ENCODE measurements at places on chromosomes 5 and 9.

GRCh38 chr5:169970911-169971765, 9.2 kb downstream of the INSYN2B start:
- no peak for DNase-seq

GRCh38 chr5:76386360-76386759, 16.7 kb upstream of the IQGAP2 start:
- DNase-seq: no peak

- DNase-seq: no peak
Observed at GRCh38 chr5:152942633-152943336, 537.7 kb upstream of the NMUR2 start.

GRCh38 chr5:135236908-135237747, 161.9 kb downstream of the MACROH2A1 start:
- no peak for DNase-seq

DNA sequence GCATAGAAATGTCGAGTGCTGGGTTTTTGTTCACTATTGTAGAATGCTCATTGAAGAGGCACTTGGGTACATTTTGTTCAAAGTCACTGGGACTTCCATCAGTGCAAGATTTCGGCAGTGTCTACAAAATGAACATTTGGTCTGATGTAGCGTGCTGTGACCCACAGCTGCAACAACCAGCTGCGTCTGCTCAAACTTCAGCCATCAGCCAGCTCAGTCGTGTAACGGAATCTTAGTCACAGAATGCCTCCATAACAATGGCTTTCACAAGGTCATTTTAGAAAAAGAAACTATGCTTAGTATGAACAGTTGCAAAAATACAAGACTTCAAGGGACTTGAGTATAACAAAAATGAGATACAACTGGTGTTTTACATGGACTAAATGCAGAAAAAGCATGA, 828.1 kb upstream of the GRAMD2B start:
- DNase-seq: no peak

DNA sequence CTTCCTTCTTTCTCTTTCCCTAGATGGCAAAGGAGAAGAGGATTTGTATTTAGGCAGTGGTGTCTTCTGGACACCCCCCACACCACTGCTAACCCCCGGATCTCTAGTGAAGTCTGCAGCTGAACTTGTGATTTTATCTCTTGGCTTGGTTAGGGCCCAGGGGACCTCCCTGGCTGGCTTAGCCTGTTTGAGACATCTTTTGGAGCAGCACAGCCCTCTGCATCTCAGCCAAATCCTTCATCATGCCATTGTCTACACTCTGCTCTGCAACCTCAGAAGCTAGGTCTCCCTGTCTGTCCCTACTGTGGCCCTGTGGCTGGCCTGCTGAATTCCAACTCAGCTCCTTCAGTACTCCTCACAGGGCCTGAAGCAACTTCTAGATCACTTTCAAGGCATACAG, 81.7 kb downstream of the MUSK start:
- DNase-seq: no peak

DNA sequence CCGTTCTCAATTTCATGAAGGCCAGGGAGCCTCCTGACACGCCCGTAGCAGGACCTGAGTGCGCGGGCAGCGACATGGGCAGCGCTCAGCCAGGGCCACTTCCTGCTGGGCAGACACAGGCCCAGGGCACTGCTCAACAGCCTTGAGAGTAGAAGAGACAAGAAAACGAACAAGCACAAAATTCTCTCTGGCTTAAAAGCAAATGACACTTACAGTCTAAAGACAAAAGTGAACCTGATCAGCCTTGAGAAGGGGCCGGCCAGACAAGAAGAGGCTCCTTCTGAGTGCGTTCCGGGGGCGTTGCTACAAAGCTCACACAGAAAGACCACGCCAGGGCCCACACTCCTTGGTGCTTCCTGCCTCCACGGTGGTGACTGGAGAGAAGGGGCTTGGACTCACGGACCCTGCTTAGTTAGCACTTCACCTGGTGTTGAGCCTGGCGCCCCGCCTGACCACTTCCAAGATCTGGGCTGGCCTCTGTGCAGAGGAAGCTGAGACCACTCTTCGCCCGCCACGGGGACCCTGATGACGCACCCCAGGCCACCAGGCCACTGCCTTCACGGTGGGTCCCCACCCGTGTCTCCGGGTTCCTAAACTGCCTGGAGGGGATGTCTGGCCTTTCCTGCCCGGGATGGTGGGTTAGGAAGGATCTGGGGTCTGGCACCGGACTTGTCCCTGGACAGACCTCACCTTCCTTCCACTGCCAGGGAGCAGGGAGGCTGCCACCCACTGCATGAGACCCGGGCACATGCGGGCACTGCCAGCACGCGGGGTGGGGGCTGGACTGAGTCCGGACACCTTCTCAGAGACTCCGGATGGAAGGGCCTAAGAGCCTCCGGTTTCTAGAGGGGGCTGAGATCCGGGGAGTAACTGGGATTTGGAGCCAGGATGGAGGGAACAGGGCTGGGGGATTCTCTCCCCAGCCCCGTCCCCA, 1.3 kb downstream of the SLC12A7 start:
- DNase-seq: no peak

DNA sequence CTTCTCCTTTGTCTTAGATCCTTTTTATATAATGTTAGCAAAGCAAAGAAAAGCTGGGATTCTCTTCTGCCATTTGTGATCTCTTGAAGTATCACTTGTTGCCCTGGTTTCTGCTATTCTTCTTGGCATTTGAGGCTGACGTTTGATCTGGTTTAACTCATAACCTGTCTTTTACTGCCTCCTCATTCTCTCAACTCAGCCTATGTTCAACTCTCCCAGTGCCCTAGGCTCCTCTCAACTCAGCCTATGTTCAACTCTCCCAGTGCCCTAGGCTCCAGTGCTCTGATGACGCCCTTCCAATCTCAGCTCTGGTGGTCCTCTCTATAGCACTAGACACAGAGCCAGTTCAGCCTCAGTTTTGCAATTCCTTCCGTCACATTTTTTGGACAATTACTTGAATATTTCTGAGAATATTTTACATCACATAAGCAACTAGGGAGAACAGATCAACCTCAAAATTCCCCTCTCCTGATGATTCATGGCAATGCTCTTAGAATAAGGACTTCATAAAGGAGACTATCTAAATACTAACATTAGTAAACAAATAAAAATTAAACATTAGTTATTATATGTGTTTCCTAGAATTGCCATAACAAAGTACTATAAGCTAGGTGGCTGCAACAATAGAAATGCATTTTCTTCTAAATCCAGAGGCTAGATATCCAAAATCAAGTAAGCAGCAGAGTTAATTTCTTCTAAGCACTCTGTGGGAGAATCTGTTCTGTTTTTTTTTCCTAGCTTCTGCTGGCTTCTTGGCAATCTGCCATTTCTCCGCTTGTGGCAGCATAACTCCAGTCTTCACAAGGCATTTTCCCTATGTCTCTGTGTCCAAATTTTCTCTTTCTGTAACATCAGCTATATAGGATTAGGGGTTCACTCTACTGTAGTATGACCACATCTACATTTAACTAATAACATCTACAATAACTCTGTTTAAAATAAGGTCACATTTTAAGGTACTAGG, 662.1 kb upstream of the FTMT start:
- no peak for DNase-seq

- DNase-seq: no peak
Observed at GRCh38 chr9:37944266-37944650, 40.3 kb upstream of the SLC25A51 start.

DNA sequence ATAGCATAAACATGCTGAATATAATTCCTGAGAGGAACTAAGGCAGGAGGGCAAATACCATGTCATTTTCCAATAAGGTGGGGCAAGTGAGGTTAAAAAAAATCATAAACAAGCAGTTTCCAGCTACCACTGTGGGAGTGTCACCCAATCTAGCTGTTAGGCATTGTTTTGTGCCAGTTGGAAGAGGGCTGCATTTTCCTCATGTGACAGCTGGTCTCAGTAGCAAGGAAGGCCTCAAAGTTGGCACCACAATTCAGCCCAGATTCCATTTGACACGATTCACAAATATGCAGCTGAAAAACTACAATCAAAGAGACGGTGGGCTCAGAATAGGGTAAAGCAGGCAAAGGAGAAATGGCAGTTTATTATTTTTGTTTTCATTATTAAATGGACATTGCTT, 636.1 kb downstream of the KIF4B start:
- no peak for DNase-seq

DNA sequence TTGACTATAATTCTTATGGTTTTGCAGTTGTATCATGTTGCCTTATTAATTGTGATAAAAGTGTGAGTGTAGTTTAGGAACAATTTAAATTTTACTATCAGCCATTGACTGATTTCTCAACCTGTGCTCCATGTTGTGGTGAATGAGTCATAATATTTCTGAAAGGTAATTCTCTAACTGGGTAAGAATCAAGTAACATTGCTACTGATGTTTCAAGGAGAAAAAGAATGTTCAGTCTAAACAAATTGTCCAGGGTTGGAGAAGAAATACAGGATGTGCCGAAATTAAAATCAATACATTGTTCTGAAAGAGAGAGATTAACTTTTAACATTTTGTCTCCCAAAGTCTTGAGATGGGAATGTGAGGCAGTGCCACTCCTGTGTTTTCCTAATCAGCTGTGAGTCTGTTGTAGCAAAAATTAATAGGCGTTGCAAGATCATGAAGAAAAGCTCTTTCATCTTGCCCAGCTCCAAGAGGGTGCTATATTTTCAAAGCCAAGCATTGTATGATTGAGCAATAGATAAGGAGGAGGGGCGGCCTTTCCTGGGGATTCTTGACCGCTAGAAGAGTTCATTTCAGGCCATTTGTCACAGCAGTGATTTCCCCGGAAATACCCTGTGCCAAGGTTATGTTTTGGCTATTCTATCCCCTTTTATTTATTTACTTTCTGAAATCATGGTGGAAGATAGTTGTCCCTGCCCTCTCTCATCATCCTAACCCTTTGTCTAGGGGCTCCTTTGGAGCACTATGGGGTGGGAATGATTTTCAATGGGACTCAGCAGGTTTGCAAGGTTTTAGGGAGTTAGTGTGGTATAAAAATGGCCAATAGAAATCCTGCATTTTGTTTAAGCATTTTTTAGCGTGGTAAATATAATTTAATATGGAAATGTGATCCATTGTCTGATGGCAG, 151.6 kb downstream of the FOCAD start:
- DNase-seq: no peak

- no peak for DNase-seq
Observed at GRCh38 chr5:157335534-157336422, 69.9 kb downstream of the CYFIP2 start.

- DNase-seq: no peak
Observed at GRCh38 chr5:93296338-93296737, 284.7 kb downstream of the NR2F1-AS1 start.

DNA sequence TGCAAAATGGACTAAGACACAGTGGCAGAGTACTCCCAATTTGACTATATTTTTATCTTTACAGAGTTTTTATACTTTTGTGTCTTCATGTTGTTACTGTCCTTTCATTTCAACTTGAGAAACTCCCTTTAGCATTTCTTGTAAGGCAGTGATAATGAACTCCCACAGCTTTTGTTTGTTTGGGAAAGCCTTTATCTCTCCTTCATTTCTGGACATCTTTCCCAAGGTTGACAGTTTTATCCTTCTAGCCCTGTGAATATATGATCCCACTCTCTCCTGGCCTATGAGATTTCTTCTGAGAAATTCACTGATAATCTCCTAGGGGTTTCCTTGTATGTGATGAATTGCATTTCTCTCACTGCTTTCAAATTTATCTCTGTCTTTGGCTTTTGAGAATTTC, 9.2 kb upstream of the SARDH start:
- no peak for DNase-seq

DNA sequence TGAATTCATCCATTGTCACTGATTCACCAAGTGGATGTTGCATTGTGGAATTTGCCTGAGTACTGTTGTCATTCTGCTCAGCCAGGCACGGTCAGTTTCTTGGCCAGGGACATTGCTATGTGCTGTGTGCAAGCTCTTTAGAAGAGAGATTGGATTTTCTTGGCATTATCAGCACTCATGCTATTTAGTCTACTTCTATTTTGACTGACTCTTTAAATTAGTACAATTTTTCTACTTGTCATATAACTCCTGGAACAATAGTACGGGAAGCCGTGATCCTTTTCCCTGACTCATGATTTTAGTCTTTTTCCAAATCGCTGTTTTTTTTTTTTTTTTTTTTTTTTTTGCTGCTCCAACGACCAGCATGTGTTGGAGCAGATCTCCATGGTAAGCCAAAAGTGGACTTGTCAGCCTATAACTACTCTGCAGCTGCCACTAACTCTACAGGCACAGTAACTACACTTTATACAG, 129.7 kb downstream of the CDC42SE2 start:
- DNase-seq: no peak

DNA sequence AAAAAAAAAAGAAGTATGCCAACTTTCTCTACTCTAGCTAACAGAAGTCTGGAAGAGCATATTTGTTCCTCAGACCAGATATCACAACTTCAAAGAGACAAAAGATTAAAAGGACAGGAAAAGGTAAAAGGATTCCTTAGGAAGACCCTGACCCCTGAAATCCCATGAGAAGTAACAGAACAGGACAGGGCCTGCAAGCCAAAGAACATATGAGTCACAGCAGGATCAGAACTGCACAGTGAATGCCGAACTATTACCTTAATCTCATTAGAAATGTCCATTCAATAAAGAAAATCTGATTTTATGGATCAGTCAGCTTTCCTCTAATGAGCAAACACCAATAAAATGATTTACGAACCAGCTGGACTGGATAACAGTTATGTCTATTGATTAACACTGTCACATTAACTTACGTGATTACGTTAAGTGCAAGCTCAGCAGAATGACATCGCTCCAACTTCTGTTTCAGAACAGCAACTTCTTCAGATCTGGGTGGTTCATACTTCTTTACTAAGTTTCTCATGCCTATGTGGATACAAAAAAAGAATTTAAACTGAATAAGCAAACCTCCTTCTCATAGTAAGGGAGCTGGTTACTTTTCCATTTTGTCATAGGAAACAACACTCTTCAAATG, 13.6 kb downstream of the CCNH start:
- DNase-seq: no peak

DNA sequence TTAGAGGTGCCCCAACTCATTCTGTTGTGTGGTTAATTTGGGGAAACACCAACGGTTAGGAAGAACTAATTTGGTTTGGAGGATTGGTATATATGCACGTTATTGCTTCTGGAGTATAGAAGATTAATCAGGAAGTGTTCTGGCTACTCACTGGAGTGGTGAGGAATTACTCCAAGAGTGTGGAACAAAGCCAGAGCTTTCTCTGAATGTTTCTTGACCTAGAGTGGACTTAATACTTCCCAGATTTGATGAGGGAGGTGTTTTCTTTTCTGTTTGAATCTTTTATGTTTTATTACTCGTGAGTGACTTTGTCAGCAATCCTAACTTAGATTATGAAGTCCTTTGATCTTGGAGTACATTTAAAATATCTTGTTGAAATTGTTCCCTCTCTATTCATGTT, 163.7 kb downstream of the MAN2A1 start:
- no peak for DNase-seq

DNA sequence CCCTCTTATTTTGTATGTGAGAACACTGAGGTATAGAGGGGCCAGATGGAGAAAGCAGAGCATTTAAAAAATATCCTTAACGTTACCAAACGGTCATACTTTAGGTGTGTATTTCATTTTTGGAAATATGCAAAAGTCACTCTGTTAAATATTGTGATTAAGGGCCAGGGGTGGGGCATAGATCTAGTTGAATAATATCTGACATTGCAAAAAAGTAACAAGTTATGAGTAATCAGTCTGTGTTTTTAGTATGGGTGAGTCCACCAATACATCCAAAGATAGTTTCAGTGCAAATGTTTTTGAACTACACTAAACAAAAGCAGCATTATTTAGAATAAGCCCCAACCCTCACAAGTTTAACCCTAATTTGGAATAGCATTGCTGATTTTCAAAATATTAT, 45.3 kb upstream of the CCDC112 start:
- DNase-seq: no peak
